ENCODE measurements at places on chromosomes 5 and 9. TPM values are rescaled to one million over a fixed set of nuclear protein-coding genes. Genes with fewer than 3 reads are reported as not detected.

GRCh38 chr9:84996029-84996428 lies 326.5 kb downstream of the NTRK2 start:
- H3K36me3 ChIP-seq, result peaks cover 10% of the 10 kb centered on the region
- no peak overlapping the region for H3K4me3 ChIP-seq
- H3K4me1 ChIP-seq, result no peaks in the 10 kb centered on the region
- peaks cover 2% of the 10 kb centered on the region for H3K27me3 ChIP-seq

GRCh38 chr5:43192558-43193180 lies 644 bp downstream of the NIM1K start:
- peak; percentile 28 for DNase-seq
- H3K4me1 ChIP-seq, result peaks cover 18% of the 10 kb centered on the region
- H3K27ac ChIP-seq, result peak overlapping the region; percentile 75
- peak overlapping the region; percentile 91 for H3K4me3 ChIP-seq
- no peaks in the 10 kb centered on the region for H3K36me3 ChIP-seq
- peaks cover 2% of the 10 kb centered on the region for H3K27me3 ChIP-seq

- H3K4me1 ChIP-seq, result peaks cover 29% of the 10 kb centered on the region
- no peak overlapping the region for H3K27ac ChIP-seq
- no peak for DNase-seq
- H3K27me3 ChIP-seq, result no peaks in the 10 kb centered on the region
Observed at GRCh38 chr5:14228219-14228618, 85.1 kb downstream of the TRIO start.

PRELID2 gene
- 4.6 TPM for total RNA-seq

DNA sequence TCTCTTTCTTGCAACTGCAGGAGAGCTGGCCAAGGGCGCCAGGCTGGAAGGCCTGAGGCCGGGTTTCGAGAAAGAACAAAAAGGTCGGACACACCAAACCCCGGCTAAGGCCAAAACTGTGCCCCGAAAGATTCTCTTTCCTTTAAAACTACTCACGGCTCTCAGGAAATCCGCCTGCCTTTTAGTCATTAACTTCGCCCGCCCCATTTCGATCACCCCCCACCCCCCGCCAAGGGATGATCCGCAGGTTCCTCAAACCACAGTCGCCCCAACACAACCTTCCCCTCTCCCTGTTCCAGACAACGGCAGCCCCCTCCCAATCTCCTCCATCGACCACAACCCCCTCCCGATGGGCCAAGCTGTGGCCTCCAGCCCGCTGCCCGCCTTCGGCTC lies 536 bp downstream of the FEM1C start:
- H3K4me1 ChIP-seq, result peaks cover 14% of the 10 kb centered on the region
- peak overlapping the region; percentile 97 for H3K4me3 ChIP-seq
- H3K27ac ChIP-seq, result peak overlapping the region; percentile 97
- peak; percentile 33 for DNase-seq

DNA sequence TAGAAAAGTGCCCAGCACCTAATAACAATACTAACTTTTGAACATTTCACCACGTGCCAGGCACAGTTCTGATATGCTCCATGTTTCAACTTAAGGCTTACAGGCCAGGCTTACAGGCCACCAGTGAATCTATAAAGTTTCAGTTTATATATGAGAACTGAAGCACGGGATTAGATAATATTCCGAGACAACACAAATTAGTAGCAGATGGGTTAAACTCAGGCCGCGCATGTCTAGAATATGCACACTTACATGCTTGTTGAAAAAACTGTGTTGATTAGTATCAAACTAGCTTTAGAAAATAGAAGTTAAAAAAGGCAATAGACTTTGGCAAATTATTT lies 587.9 kb downstream of the MTRR start:
- DNase-seq, result no peak
- H3K4me1 ChIP-seq, result peaks cover 2% of the 10 kb centered on the region
- no peak overlapping the region for H3K4me3 ChIP-seq
- peak overlapping the region; percentile 45 for H3K27ac ChIP-seq

ANKRD55 gene
- total RNA-seq, result not detected

- H3K4me3 ChIP-seq, result no peak overlapping the region
- no peaks in the 10 kb centered on the region for H3K36me3 ChIP-seq
- H3K4me1 ChIP-seq, result peaks cover 18% of the 10 kb centered on the region
- no peak for DNase-seq
Observed at GRCh38 chr9:104750185-104750767, 2.8 kb downstream of the NIPSNAP3A start.

DNA sequence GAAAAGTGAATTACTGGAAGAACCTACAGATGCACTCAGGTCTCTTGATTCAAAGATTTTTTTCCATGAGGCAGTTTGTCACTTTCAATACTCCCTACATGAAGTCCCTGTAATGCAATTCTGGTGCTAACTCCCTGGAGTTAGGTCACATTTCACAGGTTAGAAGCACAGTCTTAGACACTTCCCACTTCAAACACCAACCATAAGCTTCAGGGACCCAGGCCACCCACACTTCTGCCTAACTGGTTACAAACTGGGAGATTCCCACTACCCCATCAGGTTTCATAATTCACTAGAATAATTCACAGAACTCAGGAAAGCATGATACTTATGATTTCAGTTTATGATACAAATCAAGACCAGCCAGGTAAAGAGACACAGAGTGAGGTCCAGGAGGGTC lies 29.0 kb upstream of the FOXI1 start:
- peaks cover 2% of the 10 kb centered on the region for H3K27me3 ChIP-seq
- H3K4me3 ChIP-seq, result no peak overlapping the region
- no peak for DNase-seq
- H3K36me3 ChIP-seq, result no peaks in the 10 kb centered on the region

- no peak for DNase-seq
- no peaks in the 10 kb centered on the region for H3K36me3 ChIP-seq
- no peak overlapping the region for H3K4me3 ChIP-seq
Observed at GRCh38 chr5:87916320-87916719, 352.3 kb downstream of the TMEM161B start.

IL11RA gene
- 28.8 TPM for total RNA-seq

AQP7 gene
- total RNA-seq, result not detected

PCDHGA12 gene
- total RNA-seq, result 6.1 TPM

C5orf46 gene
- not detected for total RNA-seq

- peaks cover 17% of the 10 kb centered on the region for H3K27me3 ChIP-seq
- no peaks in the 10 kb centered on the region for H3K36me3 ChIP-seq
- peaks cover 21% of the 10 kb centered on the region for H3K4me1 ChIP-seq
Observed at GRCh38 chr9:116152941-116153764, 438 bp upstream of the PAPPA start.

GRCh38 chr5:148809781-148810524 lies 16.5 kb upstream of the ADRB2 start:
- no peaks in the 10 kb centered on the region for H3K27me3 ChIP-seq
- peaks cover 2% of the 10 kb centered on the region for H3K4me1 ChIP-seq
- no peak overlapping the region for H3K27ac ChIP-seq
- H3K4me3 ChIP-seq, result no peak overlapping the region
- H3K36me3 ChIP-seq, result no peaks in the 10 kb centered on the region
- no peak for DNase-seq

SREK1IP1 gene
- 18.2 TPM for total RNA-seq

DNA sequence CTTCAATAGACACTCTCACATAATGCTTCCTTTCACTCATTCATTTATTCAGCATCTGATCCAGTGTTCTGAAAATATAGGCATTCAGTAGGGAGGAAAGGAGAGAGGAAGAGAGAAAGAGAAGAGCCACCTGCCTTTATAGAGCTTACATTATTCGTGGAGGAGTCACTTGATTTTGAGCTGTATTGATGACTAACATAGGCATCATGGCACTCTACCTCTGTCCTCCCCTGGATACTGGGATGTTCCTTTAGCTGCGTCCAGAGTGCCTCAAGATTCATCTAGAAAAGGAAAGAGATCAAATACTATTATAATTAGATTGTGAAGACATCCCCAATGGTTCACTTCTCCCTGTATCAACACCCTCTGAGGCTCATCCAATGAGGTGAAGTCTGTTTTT lies 345.1 kb downstream of the SPATA31D1 start:
- no peak overlapping the region for H3K4me3 ChIP-seq
- H3K27me3 ChIP-seq, result peaks cover 2% of the 10 kb centered on the region
- H3K27ac ChIP-seq, result no peak overlapping the region

- peaks cover 3% of the 10 kb centered on the region for H3K27me3 ChIP-seq
- no peaks in the 10 kb centered on the region for H3K36me3 ChIP-seq
- no peak overlapping the region for H3K4me3 ChIP-seq
- no peak for DNase-seq
- H3K27ac ChIP-seq, result no peak overlapping the region
Observed at GRCh38 chr9:2934241-2934650, 90.4 kb upstream of the PUM3 start.

DAB2IP gene
- 32.9 TPM for total RNA-seq

DNA sequence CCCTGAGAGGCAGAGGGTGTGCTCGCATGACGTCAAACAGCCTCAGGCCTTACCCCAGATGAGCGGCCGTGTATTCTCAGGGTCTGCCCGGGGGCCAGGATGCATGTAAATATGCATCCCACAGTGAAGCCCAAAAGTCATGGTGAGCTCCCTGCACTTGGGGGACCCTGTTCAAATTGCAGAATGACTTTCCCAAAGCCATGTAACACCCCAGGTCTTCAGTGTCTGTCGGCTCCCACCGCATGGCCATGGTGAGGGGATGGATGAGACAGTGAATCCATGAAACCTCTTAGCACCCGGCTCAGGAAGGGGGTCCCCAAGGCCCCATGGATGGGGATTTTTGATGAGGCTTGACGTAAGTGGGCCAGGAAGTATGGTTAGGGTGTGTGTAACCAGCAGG lies 9.3 kb upstream of the COL5A1 start:
- H3K27me3 ChIP-seq, result peaks cover 18% of the 10 kb centered on the region
- H3K4me3 ChIP-seq, result no peak overlapping the region
- H3K27ac ChIP-seq, result no peak overlapping the region
- peak; percentile 2 for DNase-seq

DNA sequence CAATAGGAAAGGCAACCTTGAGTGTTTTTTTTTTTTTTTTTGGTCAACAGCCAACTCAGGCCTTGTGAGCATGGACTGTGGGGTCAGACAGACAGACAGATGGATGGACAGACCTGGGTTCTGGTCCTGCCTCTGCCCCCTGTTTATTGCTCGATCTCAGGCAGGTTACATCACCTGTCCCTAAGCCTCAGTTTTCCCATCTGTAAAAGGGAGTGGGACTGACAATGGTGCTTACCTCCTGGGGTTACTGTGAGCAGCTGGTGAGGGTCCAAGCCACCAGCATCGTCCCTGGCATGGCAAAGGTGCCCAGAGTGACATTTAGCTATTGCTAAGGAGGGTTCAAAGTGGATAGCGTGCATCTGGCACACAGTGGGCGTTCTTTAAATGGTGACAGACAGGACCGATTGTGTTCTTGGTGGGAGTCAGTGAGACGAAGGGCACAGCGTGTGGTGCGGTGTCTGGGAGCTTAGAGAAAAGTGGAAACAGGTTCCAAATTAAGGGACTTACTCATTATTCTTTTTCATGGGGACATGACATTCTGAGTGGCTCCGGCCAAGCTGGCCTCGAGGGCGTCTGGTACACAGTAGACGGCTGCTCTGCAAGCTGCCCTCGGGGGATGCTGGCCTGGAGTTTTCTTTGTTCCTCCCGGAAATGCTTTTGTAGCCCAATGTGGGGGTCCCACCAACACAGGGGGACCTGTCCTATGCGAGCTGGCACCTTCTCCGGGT lies 72.1 kb downstream of the COL27A1 start:
- no peaks in the 10 kb centered on the region for H3K36me3 ChIP-seq
- peak; percentile 58 for DNase-seq
- H3K4me3 ChIP-seq, result no peak overlapping the region
- H3K4me1 ChIP-seq, result peaks cover 17% of the 10 kb centered on the region

GRCh38 chr5:80101993-80102392 lies 66.8 kb downstream of the THBS4 start:
- DNase-seq, result no peak
- no peaks in the 10 kb centered on the region for H3K36me3 ChIP-seq
- peaks cover 5% of the 10 kb centered on the region for H3K27me3 ChIP-seq
- H3K4me1 ChIP-seq, result peaks cover 27% of the 10 kb centered on the region
- H3K4me3 ChIP-seq, result no peak overlapping the region

DNA sequence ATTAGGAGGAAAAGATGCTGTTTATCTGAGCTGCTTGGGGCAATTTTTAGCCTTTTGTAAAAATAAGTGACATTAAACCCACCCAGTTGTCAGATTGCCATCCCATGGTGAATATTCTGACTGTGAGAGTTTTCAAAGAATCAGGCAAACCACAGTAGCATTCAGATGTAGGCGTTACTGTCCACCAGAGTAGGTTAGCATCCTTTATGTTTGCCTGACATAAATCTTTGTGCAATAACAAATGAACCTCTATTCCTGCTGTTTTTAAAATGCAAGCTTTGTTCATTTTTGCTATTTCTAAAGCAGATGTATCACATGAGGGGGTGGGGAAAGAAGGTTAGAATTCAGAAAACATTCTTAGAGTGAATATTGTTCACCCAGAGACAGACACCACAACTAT lies 427.8 kb downstream of the CDH9 start:
- DNase-seq, result no peak
- H3K4me3 ChIP-seq, result no peak overlapping the region
- no peaks in the 10 kb centered on the region for H3K36me3 ChIP-seq
- no peaks in the 10 kb centered on the region for H3K27me3 ChIP-seq

DNA sequence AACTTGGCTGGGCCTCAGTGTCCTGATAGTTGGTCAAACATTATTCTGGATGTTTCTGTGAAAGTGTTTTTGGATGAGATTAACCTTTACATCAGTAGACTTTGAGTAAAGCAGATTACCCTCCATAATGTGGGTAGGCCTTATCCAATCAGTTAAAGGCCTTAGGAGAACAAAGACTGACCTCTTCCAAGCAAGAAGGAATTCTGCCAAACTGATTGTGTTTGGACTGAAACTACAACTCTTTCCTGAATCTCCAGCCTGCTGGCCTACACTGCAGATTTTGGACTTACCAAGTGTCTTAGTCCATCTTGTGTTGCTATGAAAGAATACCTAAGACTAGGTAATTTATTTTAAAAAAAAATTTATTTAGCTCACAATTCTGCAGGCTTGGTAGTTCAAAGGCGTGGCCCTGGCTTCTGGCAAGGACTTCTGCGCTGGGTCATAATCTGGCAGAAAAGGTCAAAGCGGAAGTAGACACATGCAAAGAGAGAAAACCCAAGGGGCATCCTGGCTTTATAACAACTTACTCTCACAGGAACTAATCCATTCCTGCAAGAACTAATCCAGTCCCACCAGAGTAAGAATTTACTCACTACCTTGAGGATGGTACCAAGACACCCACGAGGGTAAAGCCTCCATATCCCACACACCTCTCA lies 8.6 kb upstream of the ARHGEF37 start:
- H3K27ac ChIP-seq, result no peak overlapping the region
- no peaks in the 10 kb centered on the region for H3K36me3 ChIP-seq
- H3K4me3 ChIP-seq, result no peak overlapping the region
- H3K27me3 ChIP-seq, result no peaks in the 10 kb centered on the region

- H3K4me3 ChIP-seq, result no peak overlapping the region
- H3K27me3 ChIP-seq, result no peaks in the 10 kb centered on the region
- no peak overlapping the region for H3K27ac ChIP-seq
- H3K36me3 ChIP-seq, result no peaks in the 10 kb centered on the region
Observed at GRCh38 chr5:89988129-89988810, 421.3 kb downstream of the CETN3 start.

TXNDC8 gene
- not detected for total RNA-seq

TMEM174 gene
- not detected for total RNA-seq

GRCh38 chr5:155282503-155283107 lies 269.1 kb downstream of the KIF4B start:
- no peaks in the 10 kb centered on the region for H3K27me3 ChIP-seq
- no peaks in the 10 kb centered on the region for H3K36me3 ChIP-seq
- H3K4me3 ChIP-seq, result no peak overlapping the region
- no peak for DNase-seq
- H3K27ac ChIP-seq, result no peak overlapping the region

GRCh38 chr5:38093855-38094254 lies 164.5 kb upstream of the EGFLAM start:
- no peak overlapping the region for H3K27ac ChIP-seq
- H3K27me3 ChIP-seq, result no peaks in the 10 kb centered on the region
- no peak for DNase-seq
- H3K36me3 ChIP-seq, result no peaks in the 10 kb centered on the region

- H3K4me3 ChIP-seq, result no peak overlapping the region
- H3K4me1 ChIP-seq, result peaks cover 8% of the 10 kb centered on the region
- H3K36me3 ChIP-seq, result no peaks in the 10 kb centered on the region
- DNase-seq, result no peak
Observed at GRCh38 chr9:28365728-28366127, 792.4 kb upstream of the C9orf72 start.

Data from glutamatergic neuron (in vitro differentiated cells).